Pons (tissue), 1 donor: ENCODE measurements at places on chromosomes 16 and 17.

DNA sequence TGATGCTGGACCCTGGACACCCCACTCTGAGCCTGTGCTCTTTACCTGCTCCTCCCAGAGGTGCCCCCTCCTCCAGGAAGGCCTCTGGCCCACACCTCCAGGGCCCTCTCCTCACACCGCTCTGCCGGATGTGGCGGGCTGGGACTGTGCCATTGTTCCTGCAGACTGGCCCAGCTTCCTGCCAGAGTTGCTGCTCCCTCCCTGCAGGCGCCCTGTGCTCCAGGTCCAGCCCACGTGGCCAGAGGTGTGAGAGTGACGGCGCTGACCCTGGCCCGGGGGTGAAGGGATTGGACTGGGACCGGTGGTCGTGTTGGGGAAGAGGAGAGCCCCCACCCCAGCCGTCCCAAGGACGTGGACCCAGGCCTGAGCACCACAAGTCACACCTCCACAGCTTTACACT is 5.7 kb downstream of the E4F1 start:
- no peak for DNase-seq

GRCh38 chr17:66373944-66374817 is 71.8 kb downstream of the PRKCA start:
- DNase-seq = peak; percentile 81

GRCh38 chr16:58177353-58177710 is 20.6 kb downstream of the CSNK2A2 start:
- DNase-seq = no peak

- DNase-seq = peak; percentile 23
Observed at GRCh38 chr16:30585022-30585399, 486 bp downstream of the ZNF785 start.

GRCh38 chr17:39243155-39243554 is 17.4 kb upstream of the STAC2 start:
- DNase-seq = no peak

GRCh38 chr17:74303305-74303704 is 22.7 kb upstream of the KIF19 start:
- DNase-seq = no peak

DNA sequence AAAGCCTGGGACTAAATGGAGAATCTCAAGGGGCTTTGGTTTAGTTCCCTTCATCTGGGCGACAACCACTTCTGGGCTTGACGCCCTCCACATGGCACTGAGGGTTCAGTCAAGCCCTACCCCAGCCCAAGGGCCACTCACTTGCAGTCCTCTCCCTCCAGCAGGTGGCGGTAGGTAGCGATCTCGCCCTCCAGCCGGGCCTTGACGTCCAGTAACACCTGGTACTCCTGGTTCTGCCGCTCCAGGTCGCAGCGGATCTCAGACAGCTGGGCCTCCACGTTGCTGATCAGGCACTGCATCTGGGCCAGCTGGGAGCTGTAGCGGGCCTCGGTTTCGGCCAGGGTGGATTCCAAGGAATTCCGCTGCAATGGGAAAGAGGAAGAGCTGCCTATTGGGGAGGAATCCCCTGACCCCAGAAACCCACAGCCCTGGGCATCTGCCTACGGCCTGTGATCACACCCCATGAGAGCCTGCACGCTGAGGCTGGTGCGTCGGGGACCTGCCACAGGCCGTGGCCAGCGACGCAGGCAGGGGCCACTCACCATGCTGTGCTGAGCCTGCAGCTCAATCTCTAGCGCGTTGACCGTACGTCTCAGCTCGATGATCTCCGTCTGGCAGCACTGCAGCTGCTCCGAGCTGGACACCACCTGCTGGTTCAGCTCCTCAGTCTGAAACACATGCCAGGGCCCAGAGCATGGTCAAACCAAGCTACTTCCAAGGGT is 2.7 kb downstream of the KRT36 start:
- DNase-seq = no peak

DNA sequence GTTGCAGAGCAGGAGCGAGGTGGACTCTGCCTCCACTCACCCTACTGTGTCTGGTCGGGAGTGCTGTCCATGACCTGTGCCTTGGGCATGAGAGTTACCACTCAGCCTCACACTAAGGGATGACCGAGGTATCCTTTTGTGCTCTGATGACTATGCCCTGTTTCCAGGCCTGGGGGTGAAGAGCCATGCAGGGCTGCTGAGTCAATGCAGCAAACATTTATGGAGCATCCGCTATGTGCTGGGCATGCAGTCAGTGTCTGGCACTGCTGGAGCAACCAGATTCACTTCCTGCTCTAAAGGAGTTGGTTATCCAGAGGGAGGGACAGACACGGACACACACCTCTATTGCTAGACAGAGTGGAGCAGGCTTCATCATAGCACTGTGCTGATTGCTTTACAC is 7.6 kb upstream of the HNF1B start:
- DNase-seq = no peak

DNA sequence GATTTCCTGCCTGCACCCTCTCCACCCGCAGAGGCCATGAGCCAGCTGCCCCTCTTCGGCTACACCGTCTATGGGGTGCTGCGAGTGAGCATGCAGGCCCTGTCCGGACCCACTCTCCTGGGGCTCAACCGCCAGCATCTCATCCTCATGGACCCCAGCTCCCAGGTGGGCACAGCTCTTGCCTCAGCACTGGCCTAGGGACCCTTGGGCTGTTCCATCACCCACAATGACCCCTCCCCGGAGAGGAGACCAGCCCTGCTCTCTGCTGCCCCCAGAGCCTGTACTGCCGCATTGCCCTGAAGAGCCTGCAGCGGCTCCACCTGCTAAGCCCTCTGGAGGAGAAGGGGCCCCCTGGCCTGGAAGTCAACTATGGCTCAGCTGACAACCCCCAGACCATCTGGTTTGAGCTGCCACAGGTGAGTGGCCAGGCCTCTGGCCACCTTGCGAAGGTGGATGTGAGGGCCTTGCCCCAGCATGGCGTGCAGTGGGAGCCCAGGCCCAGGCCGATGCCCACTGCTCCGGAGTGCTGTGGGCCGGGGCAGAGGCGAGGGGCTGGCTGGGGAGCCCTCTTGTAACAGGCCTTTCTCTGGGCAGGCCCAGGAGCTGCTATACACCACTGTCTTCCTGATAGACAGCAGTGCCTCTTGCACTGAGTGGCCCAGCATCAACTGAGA is 7.3 kb upstream of the SMIM5 start:
- DNase-seq = no peak
